Activated CD8-positive, alpha-beta memory T cell treated with anti-CD3 and anti-CD28 coated beads for 1 hour (primary cell): ENCODE measurements at places on chromosomes 2 and 18.

DNA sequence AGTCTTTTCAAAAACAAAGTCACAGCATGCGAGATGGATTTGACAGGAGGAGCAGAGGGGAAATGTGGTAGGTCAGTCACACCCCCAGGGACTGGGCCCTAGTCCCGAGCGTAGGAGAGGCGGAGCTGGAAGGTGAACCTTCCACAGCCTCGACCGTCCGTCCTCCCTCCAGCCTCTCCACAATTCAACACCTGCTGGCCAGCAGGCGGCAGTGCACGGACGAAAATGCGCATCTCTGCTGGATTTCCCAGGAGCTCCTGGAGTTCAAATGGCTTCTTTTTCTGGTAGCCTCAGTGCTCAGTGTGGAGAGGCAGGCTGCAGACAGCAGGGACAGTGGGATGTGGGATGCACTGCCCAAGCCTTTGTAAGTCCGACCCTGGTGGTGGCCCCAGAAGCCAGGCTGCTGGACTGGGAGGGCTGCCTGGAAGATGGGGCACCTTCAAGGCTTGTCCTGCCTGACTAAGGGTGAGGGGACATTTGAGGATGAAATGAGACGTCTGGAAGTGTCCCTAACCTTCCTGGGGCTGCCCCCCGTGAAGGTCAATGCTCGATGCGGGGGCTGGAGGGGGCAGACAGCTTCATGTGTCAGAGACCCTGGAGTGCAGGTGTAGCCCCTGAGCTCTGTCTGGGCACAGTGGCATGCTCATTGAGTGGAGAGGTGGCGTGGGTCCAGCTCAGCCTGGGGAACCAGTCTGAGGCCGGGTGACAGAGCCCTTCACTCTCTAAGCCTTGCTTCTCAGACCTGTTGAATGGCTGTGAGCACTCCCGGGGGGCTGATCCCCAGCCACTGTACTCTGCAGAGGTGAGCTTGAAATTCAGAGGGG lies 189.5 kb downstream of the TFCP2L1 start:
- DNase-seq = no peak

DNA sequence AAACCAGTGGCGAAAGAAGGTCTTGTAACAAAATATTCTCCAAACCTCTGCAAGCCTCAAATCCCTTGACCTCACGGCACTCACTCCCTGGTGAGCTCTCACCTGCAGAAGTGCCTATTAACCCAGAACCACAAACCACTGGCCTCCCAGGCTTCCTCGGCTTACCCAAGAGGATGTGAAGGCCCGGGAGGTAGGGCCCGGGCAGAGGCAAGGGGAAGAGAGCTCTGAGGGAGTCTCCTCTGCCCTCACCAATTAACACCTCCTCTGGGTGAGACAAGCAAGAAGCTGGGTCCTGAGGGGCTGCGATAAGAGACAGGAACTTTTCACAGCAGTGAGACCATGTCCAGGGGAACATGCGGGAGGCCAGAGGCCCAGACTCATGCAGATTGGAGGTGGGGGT lies 53.7 kb downstream of the EMX1 start:
- DNase-seq = no peak

DNA sequence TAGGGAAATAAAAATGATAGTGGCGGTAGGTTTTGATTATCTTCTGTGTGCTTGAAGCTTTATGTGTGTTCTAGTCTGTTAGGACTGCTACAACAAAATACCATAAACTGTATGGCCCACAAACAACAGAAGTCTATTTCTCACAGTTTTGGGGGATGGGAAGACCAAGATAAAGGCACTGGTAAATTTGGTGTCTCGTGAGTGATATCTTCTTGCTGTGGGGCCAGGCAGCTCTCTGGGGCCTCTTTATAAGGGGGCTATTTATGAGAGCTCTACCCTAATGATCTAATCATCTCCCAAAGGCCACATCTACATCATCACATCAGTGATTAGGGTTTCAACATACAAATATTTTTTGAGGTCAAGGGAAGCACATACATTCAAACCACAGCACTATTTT lies 86.8 kb upstream of the SPHKAP start:
- no peak for DNase-seq

DNA sequence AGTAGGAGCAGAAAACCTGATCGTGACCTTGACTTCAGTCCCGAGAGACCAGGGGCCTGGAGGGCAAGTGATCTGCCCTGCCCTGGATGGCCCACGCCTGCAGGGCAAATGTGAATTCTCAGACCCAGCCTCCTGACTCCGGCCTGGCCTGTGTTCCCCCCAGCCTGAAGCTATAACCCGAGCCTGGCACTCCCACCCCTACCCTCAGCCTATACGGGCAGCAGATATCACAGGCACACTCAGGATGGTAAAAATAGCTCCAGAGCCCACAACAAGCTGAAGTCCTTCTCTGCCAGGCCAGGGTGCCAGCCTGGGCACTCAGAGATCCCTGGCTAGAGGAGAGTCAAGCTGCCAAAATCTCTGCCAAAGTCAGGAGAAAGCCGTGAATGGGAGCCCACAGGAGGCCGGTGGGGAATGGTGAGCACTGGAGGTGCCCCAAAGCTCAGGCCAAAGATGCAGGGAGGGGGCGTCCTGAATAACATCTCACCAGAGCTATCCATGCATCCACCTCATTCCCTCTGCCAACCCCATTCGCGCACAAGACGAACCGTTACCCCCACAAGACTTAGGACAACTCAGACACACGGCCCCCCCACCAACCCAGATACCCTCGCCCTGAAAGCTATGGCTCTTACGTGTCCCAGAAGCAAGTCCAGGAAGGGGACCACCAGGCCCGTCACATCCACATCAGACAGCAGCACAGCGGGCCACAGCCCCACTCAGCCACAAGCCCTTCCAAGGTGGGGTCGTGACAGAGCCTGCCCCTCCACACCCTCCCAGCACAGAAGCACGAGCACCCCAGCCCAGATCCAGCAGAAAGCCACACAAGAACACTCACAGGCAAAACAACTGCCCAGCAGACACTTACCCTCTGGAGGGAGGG lies 144.9 kb downstream of the TNS1 start:
- no peak for DNase-seq

DNA sequence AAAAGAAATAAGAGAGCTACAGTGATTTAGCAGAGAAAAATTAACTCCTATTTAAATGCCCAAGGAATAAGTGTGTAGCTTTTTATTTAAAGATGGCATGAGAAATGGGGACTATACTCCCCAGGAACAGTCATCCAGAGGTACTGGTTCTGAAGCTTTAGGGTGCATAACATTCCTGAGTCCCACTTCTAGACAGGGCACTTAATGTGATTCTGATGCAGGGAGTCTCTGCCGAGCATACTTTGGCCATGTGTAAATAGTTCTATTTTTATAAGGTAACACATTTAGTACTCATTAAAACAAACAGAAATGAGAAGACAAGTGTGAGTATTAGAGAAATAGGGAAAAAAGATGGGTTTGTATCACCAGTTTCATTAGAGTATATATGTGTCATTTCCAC lies 154.7 kb upstream of the WDSUB1 start:
- no peak for DNase-seq

DNA sequence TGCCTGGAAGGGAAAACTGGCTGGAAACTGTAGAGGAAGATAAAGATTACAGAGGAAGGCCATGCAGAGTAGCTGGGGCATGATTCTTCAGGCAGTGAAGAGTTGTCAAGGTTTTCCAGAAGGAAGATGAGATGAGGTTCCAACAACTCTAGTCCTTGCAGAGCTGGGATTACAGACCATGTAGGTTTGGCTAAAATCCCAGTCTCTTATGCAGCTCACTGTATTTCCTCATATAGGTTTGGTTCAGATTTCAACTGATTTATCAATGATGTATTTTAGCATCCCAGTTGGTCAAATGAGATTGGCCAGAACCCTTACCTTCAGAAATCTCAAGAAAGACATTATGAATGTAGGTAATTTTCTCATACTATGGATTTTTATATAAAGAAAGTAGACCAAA lies 16.4 kb downstream of the FAP start:
- DNase-seq = no peak

DNA sequence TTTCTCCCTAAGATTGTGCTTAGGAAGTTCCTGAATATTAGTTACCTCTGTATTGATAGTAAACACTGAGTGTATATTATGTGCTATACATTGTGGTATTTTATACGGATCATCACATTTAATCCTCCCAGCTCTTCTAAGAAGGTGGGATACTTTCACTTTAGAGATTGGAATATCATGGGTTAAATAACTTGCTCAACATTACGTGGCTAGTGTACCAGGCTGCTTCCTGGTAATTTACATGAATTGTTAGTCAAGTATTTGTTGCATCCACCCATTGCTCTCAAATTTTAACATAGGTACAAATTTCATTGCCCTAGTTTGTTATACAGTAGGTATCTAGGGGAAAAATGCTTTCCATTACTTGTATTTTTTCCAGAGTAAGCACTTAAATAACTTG lies 21.4 kb downstream of the FAM98A start:
- no peak for DNase-seq

DNA sequence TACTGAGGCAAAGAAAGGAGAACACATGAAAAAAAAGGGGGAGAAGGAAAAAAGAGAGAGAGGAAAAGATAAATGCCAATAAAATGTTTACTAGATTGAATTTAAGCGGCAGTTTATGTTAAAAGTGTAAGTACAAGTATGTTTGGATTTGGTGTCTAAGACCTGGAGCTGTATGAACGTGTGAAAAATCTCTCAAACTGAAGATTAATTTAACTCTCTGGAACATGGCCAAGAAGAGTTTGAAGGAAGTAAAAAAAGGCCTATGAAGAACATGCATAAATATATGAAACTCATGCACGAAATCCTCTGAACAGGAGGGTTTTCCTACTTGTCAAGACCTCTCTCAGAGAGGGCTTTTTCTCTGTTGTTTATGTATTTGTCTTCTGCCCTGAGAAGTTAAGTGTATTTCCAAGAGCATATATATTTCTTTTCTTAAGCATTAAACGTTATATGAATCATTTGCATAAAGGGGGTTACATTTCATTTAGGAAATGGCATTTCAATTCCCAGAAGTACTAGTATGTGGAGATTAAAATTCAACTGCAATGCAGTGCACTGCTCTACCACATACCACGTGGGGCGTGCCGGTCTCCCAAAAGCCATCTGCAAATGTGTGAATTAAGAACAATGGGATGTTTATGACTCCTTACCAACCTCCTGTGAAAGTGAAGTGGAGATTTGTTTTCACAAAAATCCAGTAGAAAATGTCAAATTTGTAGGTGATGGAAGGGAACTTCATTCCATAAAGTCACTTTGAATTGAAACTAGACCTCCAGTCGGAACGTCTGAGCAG lies 281.1 kb upstream of the TRIB2 start:
- DNase-seq = no peak

DNA sequence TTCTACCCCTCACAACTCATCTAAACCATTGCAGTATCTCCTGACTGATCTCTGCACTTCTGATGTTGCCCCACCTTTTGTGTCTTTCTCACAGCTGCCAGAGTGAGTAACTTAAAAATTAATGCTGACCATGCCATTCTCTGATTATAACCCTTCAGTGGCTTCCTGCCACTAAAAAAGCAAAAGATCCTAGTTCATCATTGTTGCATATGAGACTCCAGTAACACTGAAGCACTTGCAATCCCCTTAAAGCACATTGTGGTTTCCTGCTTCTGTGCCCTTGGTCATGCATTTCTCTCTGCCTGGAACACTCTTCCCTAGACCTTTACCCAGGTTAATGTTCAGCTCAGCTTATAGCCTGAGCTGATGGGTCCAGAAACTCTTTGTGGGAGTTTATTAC lies 95.1 kb upstream of the WDSUB1 start:
- DNase-seq = no peak

DNA sequence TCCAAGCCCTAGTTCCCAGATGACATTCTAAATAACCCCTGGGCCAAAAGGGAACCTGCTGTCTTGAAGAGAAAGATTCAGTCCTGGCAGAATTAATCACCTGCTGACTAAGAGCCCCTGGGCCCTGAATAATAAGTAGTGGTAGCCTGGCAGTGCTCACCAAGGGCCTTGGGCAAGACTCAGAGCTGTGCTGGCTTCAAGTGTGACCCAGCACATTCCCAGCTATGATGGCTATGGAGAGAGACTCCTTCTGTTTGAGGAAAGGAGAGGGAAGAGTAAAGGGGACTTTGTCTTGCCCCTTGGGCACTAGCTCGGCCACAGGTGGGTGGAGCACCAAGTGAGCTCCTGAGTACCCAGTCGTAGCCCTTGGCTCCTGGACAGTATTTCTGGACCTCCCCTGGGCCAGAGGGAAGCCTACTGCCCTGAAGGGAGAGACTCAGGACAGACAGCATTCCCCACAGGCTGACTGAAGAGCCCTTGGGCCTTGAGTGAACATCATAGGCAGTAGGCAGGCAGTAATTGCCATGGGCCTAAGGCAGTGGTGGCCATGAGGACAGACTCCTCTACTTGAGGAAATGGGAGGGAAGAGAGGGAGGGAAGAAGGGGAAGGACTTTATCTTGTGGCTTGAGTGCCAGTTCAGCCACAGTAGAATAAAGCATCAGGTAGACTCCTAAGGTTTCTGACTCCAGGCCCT lies 40.0 kb upstream of the INPP4A start:
- DNase-seq = no peak

DNA sequence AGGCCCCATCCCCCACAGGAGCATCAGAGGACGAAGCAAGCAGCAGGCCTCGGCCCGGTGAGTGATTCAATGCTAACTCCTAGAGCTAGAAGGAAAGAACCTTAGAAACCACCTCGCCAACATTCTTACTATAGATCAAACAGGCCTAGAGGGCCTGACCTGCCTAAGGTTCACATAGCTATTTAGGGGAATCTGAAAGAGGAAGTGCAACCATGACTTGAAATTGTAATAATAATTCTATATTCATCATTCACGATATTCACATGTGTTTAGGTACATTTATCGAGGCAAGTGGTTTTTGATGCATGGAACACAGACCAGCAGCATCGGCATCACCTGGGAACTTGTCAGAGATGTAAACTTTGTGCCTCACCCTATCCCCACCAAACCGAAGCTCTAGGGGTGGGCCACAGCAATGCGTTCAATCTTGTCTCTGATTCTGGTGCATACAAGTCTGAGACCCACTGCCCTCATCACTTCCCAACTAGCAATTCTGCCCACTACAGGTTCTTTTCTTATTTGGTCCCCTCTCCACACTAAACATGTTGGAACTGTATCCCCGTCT lies 78.0 kb upstream of the DNMT3A start:
- DNase-seq = no peak

DNA sequence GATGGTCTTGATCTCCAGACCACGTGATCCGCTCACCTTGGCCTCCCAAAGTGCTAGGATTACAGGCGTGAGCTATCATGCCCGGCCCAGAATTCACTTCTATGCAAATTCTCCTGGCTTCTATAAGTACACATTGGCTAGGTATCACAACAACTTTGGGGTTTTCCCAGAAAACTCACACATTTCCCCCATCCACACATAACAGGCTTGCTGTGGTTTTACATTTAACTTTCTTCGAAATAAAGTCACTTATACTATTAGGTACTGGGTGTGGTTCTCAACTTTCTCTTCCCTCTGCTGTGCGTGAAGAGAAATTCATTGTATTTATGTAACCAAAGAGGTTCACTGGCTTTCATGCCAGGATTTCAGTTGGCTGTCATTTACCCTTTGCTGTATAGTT lies 439.4 kb upstream of the CWC22 start:
- no peak for DNase-seq

- no peak for DNase-seq
Measured at GRCh38 chr18:78945628-78946027, 34.0 kb upstream of the SALL3 start.

GRCh38 chr2:24262421-24262970 lies 87.6 kb downstream of the FAM228A start:
- no peak for DNase-seq

GRCh38 chr2:132515010-132515409 lies 98.4 kb downstream of the GPR39 start:
- no peak for DNase-seq
